ENCODE measurements at places on chromosomes 4 and X.

GRCh38 chr4:97770222-97770621 lies 373.1 kb downstream of the STPG2 start:
- no peak for DNase-seq

- no peak for DNase-seq
Observed at GRCh38 chr4:7275067-7275466, 82.7 kb downstream of the SORCS2 start.

GRCh38 chr4:105193536-105193935 lies 46.9 kb downstream of the TET2 start:
- no peak for DNase-seq

DNA sequence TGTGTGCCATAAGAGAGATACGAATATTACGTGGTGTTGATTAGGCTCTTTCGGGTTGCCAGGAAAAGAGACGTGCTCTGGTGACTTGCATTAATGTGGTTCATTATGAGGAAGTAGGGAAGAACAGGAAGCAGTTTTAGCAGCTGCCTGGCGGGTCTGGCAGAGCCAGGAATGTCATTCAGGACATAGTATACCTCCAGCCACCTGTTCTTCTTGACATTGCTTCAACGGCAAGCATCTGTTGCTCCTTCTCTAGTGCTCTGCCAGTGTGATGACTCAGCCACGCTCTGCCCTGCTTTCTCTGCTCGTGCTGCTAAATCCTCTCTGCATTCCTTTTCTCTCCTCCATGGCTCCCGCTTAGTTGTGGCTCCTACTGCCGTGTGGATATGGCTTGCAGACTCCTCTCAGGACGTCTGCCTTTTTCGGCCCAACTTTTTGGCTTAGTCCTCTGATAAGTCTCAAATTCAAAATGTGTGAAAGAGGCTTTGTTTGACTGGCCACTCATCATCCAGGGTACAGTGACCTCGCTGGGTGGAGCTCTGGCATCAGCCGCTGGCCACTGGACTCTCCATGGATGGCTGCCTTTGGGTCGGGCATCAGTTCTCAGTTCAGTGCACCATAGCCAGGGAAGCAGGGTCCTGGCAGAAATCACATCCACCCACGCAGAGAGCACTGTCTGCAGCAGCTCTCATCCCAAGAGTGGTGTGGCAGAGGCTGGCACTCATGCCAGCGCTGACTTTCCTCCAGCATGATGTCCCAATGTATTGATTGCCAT lies 89.3 kb upstream of the KLF3 start:
- DNase-seq = no peak

- DNase-seq = no peak
Observed at GRCh38 chrX:1531096-1531890, 5.7 kb downstream of the P2RY8 start.

DNA sequence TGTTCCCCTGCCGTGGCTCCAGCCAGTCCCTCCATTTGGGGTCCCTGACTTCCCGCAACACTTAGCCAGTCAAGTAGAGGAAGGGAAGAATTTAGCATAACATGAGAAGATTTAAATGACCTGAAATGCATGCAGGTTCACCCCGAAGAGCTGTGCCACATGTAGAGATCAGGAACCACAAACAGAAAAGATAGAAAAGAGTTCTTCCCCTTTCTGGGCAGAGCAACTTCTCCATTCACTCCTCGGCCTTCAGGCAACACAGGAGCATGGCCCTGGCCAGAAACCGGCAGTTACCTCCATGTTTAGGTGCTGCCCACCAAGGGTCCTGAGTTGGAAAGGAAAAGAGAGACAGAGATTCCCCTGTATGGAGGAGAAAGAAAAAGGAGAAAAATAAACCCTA lies 5.2 kb downstream of the NLRP2B start:
- no peak for DNase-seq

DNA sequence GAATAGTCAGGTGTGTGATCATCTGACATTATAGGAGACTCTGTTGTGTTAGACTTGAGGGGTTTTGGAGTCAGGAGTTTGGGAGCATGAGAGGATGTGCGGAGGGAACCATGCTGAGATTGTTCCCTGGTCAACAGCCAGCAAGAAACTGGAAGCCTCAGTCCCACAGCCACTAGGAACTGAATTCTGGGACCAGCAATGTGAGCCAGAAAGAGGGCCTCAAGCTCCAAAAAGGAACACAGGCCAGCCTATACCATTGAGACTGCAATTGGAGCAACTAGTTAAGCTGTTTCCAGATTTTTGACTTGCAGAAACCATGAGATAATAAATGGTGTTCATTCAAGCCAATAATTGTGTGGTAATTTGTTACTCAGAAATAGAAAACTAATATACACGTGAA lies 8.7 kb upstream of the ADH1B start:
- no peak for DNase-seq

DNA sequence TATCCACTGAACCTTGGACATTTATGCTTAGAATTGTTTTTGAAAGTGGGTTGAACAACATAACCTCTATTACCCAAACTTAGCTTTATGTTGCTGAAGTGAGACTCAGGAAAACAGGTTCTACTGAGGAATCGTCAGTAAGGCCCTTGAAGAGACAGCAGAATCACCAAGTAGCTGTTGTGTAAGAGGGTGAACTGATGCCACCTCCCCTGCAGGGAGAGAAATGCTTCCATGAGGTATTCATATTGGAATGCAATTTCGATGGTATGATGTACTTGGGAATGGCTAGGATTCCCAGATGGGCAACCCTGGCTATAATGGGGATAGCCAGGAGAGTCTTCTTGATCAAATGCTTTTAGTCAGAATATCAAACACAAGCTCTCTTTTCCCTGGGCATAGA lies 4.1 kb upstream of the SCRG1 start:
- no peak for DNase-seq

- DNase-seq = no peak
Observed at GRCh38 chrX:30615229-30615628, 37.7 kb upstream of the TASL start.

- DNase-seq = peak; percentile 60
Observed at GRCh38 chr4:40152637-40153036, 44.2 kb upstream of the RHOH start.
